ENCODE measurements at places on chromosomes 5 and 9.
A peak's percentile ranks its signal among the peaks of the same experiment; 100 is the strongest.

GRCh38 chr9:134661791-134662142 is 20.2 kb downstream of the COL5A1 start:
- no peak for DNase-seq

GRCh38 chr5:9613360-9613759 is 16.8 kb downstream of the TAS2R1 start:
- peak; percentile 87 for DNase-seq

- peak; percentile 8 for DNase-seq
These were observed 410.3 kb downstream of the DTWD2 start for GRCh38 chr5:118578093-118578492.

DNA sequence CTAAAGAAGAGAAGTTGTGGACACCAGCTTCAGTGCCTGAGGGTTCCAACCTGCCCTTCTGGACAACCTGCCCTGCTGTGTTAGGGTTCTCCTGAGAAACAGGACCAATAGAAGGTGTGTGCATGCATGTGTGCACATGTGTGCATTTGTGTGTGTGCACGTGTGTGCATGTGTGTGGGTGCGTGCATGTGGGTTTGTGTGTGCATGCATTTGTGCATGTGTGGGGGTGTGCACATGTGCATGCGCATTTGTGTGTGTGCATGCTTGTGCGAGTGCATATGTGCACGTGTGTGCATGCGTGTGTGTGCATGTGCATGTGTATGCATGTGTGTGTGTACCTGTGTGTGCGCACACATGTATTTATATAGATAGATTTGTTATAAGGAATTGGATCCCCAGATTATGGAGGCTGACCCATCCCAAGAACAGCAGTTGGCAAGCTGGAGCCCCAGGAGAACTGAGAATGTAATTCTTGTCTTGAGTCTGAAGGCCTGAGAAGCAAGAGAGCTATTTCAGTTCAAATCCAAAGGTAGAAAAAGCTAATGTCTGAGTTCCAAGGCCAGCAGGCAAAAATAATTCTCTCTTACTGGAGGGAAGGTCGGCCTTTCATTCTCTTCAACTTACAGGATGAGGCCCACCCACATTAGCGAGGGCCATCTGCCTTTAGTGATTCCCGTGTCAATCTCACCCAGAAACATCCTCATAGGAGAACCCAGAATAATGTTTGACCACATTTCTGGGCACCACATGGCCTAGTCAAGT is 62.9 kb upstream of the SYNPO start:
- DNase-seq, result no peak

DNA sequence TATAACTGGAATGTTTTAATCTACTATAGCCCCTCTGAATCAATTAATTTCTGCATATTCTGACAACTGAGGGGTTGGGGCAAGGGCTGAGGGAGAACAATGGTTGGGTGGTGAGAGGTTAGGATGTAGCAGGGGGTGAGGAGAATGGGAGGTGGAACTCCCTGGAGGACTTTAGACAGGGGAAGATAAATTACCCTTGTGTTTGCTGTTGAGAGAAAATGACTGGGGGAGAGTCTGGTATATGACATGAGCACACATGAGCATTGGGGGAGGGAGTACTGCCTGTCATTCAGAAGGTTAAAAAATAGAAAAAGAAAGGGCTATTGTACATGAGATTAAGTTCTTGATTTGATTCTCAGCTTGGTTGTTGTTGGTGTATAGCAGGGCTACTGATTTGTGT is 37.2 kb upstream of the PAPPA start:
- DNase-seq, result no peak

GRCh38 chr5:16853518-16853917 is 82.6 kb downstream of the MYO10 start:
- DNase-seq, result no peak

DNA sequence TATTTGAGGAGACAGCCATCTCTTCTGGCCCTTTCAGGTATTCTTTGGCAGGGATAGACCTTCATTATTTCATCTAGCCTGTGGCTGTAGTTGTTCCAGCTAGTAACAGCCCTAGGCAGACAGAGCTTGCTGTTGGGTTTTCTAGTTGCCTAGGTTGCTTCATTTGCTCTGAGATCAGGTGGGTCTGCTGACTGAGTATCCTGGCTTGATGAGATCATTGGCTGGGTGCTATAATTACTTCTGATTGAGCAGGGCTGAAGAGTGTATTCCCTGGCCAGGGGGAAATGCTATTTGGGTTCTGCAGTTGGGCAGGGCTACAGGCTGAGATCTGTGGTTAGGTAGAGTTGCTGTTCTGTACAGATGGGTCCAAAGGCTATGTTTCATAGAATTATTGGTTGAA is 456.1 kb downstream of the PSAT1 start:
- no peak for DNase-seq

GRCh38 chr5:127683008-127683407 is 20.2 kb upstream of the CCDC192 start:
- DNase-seq, result no peak

DNA sequence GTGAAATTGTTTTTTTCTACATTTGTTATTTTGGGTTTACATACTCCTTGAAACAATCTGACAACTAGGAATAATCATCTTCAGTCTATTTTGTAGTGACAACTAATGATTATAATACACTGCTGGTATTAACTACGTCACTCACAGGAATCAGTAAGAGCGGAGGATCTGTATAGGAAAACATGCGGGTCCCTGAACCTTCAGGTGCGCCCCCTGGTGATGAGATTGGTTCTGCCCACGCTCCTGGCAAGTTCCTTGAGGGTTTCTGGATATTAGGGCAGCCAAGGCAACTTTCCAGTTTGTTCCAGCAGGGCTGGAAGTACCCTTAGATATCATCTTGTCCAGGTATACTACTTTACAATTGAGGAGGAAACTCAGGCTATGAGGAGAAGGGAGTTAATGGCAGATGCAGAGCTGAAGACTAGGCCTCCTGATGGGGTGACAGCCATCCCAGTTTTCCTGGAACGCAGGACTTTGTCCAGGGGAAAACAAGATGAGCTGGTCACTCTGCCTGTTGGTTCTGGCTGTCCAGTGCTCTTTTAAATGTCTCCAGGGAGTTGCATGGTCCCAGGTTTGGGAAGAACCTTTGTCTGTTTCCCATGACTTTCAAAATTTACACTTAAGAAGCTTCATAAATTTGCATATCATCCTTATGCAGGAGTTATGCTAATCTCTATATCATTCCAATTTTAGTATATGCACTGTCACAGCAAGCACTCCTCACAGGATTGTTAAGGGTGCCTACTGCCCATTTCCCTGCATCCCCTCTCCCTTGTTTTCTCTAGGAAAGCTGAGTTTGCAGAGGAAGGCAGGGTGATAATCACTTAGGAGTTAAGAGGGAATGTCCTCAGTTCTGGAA is 14.9 kb upstream of the WNT8A start:
- peak; percentile 94 for DNase-seq

GRCh38 chr5:115450741-115451140 is 93.8 kb downstream of the FEM1C start:
- no peak for DNase-seq

DNA sequence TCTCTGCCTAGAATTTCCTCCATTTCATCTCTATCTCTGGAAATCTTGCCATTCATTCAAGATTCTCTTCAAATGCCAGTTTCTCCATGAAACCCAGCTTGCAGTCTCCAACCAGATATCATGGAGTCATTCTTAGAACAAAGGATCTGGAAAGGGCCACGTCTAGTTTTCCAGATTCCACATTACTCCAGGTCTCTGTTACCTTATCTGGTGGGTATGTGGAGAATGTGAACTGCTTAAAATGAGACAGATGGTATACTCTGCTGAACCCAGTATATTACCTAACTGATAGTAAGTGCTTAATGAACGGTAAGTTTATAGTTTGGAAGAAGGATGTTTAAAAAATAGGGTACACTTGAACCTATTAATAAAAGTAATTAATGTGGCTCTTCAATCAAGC is 52.3 kb upstream of the ZSWIM6 start:
- no peak for DNase-seq

GRCh38 chr9:123281659-123282350 is 13.4 kb upstream of the STRBP start:
- DNase-seq, result no peak

GRCh38 chr5:143044265-143044664 is 274.1 kb downstream of the ARHGAP26 start:
- no peak for DNase-seq

- no peak for DNase-seq
These were observed 9.4 kb upstream of the PLCXD3 start for GRCh38 chr5:41519801-41520200.

DNA sequence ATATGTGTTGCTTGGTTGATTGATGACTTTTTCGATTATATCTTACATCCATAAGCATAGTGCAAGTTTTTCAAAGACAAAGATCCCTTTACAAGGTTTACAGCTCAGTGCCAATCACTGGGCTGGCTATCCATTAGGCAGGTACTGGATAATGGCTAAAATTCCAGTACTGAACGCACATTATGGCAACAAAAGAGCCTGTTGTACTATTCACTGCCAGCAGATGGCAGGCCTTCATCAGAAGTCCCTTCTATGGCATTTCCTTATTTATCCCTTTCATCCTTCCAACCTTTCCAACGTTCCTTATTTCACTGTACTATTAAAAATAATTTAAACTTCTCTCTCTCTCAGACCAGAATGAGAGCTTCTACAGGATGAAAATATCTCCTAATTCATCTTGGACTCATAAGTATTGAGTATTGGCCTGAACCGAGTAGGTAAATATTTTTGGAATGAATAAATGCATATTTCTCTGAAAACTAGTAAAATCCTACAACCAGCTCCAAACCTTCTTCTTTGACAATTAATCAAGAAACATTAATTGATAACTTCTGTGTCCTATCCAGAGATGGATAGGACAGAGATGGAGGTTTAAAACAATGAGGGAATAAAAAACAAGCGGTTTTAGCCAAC is 6.7 kb upstream of the WNT8A start:
- DNase-seq, result no peak

DNA sequence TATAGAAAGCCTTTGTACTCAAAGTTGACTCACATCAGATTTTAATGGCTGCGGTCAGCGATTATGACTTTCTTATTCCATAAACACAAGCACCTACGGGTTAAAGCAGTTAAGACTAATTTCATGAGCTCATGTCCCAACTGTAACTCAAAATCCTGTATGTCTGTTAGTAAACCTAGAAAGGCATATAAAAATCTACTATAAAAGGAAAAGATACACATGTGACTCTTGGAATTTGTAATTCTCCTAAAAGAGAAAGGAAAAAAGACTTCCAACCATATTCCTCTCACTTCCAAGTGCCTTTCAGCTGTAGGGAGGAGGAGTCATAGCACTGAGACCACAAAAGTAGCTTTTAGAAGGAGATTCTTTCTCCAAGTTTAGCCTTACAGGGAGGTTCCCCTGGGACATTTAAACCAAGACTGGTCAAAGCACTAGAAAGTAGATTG is 129.1 kb downstream of the EBF1 start:
- DNase-seq, result no peak

DNA sequence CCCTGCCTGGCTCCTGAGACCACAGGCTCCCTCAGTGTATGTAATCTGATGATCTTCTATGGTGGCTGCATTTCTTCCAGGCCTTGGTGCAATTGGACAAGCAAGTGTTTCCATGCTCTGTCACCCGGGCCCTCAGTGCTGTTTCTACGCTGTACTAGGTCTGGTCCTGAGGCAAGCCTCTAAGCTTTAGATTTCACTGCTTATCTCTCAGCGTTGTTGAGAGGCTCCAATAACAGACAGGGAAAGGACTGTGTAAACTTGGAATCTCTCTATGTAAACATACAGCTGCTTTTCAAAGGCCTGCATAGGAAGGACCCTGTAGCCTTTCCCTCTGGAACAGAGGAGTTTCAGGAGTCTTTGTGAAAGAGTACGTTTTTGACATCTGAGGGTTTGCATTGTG is 38.6 kb upstream of the NFIB start:
- no peak for DNase-seq

DNA sequence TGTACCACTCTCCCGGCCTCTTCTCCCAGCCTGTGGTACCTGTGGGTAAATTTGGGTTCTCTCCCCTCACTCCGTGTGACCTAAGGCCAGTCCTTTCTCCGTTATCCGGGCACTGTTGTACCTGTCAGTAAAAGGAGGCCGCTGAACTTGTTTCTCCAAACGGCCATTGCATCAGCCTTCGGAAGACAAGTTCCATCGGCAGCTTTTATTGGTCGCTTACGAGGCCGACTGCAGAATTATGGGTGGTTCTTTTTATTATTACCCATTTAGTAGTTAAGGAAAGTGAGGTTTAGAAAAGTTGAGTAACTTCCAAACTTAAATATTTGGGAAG is 558 bp downstream of the GRPEL2 start:
- no peak for DNase-seq

DNA sequence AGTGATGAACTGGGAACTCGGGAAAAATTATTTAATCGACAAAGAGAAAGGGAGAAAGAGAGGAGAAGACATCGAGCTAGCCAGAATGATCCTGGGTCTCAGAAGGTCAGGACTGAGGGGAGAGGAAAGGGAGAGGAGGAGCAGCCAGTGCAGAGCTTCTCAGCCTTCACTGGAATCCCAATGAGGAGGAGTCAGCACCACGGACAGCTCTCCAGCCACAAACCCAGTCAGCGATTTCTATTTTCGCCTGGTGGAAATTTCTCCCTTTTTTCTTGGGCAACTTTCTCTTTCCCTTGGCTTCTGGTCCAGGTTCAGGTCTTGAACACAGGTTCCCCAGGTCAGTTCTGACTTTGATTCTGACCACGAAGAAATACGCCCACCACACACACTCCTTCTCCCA is 1.6 kb upstream of the BRINP1 start:
- DNase-seq, result no peak

- DNase-seq, result no peak
These were observed 937.3 kb upstream of the ARRDC3 start for GRCh38 chr5:92320446-92320845.

GRCh38 chr5:139459451-139459934 is 3.0 kb downstream of the ECSCR start:
- DNase-seq, result no peak

DNA sequence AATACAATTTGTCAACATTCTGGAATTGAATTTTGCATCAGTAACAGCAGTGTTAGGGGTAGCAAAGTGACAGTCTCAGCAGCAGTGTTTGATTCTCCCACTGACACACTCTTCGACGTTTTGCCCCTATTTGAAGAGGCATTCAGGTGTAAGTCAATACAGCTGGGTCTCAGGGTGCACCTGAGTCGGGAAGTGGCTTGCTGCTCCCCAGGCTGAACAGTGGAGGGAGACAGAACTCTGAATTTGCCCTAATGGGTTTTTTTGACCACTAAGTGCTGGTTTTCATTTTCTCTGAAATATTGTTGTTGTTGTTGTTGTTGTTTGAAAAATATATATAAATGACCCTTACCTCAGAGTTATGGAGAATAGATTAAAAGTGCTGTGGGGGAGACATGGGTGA is 223.2 kb downstream of the TLR4 start:
- no peak for DNase-seq

DNA sequence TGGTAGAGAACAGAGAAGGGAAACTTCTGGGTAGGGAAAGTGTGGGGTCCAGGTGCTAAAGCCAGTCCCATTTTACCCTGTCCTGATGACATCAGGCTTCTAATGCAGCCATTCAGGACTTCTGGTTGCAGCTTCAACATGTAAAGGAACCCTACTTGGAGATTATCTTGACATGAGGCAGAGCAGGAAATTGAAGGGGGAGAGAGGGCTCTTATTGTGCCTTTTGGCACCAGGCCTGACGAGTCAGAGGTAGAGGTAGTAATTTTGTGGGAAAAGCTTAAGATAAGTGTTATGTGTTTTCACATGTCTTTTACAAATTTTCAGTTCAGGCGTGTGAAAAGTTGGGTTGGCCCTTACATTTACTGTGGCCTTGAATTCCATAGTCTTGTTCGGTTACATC is 102.4 kb upstream of the APC start:
- no peak for DNase-seq

GRCh38 chr5:149834246-149834855 is 104.2 kb downstream of the PPARGC1B start:
- no peak for DNase-seq

- DNase-seq, result no peak
These were observed 46.5 kb downstream of the ZNF474 start for GRCh38 chr5:122175852-122176251.

- no peak for DNase-seq
These were observed 76.1 kb downstream of the MAMDC2 start for GRCh38 chr9:70119786-70120185.
